ENCODE measurements at places on chromosomes 5 and 9. TPM values are rescaled to one million over a fixed set of nuclear protein-coding genes. Genes with fewer than 3 reads are reported as not detected.

The RECK gene
- 19.3 TPM for total RNA-seq

The GGTA1 gene
- total RNA-seq, result 6.3 TPM

The TSPAN17 gene
- 14.8 TPM for total RNA-seq

The GTF2H2C gene
- total RNA-seq, result 83.4 TPM

DNA sequence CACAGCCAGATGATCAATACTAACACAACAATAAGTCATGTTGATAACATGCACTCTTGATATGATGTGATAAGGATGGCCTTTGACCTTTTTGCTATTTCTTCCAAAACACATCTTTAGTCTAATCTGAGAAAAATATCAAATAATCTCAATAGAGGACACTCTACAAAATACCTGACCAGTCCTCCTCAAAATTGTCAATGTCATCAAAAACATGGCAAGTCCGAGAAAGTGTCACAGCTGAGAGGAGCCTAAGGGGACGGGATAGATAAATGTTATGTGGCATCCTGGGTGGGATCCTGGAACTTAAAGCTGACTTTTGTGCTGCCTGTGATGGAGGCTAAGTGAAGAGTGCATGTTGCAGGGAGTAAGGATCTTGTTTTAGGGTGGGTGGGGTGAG, 699.6 kb upstream of the ADAMTS16 start:
- DNase-seq, result no peak

DNA sequence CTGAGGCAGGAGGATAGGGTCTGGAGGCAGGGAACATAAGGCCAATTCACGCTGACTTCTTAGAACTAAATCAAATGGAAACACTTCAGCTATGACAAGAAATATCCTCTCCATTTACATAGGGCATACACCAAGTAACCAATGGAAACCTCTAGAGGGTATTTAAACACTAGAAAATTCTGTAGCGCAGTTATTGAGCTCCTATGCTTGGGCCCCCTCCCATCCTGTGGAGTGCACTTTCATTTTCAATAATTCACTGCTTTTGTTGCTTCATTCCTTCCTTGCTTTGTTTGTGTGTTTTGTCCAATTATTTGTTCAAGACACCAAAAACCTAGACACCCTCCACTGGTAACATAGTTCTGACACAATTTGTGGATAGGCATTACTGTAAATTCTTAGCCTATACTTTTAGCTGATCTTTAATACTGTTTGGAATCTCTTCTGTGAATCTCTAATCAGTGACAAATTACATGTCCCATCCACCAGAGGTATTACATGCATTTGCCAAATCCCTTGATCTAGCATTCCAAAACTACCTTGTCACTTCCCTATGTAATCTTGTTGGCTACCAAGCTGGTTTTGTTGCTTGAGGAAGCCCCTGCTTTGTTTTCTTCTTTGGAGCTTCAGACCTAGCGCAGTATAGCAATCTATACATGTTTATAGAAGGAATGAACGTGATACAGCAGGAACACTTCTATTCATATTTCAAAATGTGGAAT, 61.6 kb downstream of the ST8SIA4 start:
- DNase-seq, result no peak

DNA sequence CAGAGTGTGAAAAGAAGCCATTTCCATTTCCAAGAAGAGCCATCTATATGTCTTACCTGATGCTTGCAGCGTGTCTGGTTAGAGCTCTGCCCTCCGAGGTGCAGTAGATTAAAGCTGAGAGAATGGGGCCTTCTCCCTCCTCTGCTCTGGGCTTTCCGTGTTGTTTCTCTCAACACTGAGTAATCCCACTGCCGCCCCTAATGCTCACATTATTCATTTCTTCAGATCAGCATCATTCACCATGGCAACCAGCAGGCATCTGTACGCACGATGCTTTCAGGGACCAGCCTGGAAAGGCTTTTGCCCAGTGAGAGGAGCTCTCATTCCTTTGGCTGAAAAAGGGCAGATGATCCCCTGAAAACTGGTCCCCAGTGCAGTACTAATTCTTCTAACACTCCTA, 79.6 kb downstream of the CYFIP2 start:
- DNase-seq, result no peak

DNA sequence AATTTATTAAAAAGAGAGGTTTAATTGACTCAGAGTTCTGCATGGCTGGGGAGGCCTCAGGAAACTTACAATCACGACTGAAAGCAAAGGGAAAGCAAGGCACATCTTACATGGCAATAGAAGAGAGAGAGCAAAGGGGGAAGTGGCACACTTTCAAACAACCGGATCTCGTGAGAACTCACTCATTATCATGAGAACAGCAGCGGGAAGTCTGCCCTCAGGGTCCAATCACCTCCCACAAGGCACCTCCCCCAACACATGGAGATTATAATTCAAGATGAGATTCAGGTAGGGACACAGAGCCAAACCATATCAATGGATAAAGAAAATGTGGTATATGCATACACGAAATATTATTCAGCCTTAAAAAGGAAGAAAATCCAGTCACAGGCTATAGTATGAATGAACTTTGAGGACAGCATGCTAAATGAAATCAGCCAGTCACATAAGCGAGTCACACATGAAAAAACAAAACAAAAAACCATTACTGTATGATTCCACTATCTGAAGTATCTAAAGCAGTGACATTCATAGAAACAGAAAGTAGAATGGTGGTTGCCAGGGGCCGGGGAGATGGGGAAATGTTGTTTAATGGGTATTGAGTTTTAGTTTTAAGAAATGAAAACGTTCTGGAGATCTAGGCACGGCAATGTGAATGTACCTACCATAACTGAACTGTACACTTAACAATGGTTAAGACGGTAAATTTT, 83.4 kb upstream of the PCA3 start:
- DNase-seq, result no peak

- DNase-seq, result no peak
Observed at GRCh38 chr9:18067548-18068120, 406.3 kb upstream of the ADAMTSL1 start.

DNA sequence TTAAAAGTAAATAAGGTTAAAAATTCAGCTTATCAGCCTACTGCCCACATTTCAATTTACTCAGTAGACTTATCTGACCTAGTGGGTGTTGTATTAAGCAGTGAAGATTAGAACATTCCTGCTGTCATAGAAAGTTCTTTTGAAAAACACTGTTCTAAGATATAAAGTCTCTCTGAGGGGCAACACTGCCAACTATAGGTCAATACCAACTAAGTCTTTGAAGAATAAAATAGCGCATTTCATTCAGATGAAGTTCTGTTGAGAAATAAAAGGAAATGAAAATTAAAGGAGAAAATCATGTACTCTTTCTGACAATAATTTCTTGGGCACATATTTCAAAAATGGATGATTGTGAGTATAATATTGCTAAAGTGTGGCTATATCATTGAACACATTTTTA, 86.8 kb downstream of the PTPRD start:
- DNase-seq, result no peak

DNA sequence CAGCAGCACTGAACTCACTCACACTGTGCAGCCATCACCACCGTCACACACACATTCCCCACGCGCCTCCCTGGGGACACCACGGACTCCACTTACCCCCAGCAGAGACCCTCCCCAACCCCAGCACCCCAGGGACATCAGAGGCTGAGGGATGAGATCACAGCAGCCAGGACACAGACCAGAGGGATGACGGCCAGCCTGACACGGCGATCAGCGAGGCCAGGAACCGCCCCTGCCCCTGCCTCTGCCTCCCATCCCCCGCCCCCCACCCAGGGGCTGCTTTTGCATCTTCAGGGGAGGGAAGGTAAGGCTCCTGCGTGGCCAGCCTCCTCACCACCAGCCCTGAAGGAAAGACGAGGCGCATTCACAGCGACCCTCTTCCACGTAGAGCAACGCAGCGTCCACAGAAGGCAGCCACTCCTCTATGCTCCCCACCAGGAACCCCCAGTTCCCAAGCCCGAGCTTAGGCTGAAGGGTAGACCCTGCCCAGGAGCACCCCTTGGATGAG, 104.5 kb downstream of the VAV2 start:
- DNase-seq, result no peak

- no peak for DNase-seq
Observed at GRCh38 chr5:121533814-121534213, 317.9 kb upstream of the FTMT start.

GRCh38 chr5:172766287-172767108, 4.5 kb downstream of the DUSP1 start:
- DNase-seq, result peak; percentile 74

GRCh38 chr9:20319241-20319640, 303.1 kb downstream of the MLLT3 start:
- no peak for DNase-seq
